ENCODE measurements at places on chromosomes 5 and 9.

DNA sequence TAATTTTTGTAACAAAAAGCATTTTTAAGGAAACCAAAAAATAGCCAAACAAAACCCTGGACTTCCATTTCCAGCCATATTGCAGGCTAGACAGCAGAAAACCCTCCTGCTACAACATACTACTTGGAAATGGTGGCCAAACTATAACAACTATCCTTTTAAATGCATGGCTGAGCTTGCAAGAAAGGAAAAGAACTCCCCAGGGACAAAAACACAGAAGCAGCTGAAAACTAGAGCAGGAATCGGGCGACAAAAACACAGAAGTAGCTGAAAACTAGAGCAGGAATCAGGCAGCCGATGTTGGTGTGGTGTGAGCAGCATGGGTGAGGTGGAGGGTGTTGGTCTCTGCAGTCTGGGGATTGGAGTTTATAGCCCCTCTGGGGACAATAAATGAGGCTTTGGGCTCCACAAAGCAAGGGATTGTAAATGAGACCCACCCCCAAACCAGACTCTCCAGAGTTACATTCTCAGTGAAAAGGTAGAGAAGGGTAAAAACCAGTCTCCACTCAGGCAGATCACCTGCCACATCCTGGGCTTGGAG lies 95.2 kb downstream of the C9orf50 start:
- DNase-seq: no peak

- DNase-seq: no peak
Observed at GRCh38 chr5:140222416-140222815, 47.4 kb downstream of the CYSTM1 start.

GRCh38 chr9:129140397-129141065 lies 29.3 kb downstream of the PTPA start:
- DNase-seq: no peak

- no peak for DNase-seq
Observed at GRCh38 chr9:106304401-106304920, 558.5 kb upstream of the ZNF462 start.

GRCh38 chr5:150625831-150626746 lies 14.4 kb upstream of the SYNPO start:
- DNase-seq: no peak

- no peak for DNase-seq
Observed at GRCh38 chr5:130488252-130488651, 584.0 kb downstream of the CHSY3 start.

DNA sequence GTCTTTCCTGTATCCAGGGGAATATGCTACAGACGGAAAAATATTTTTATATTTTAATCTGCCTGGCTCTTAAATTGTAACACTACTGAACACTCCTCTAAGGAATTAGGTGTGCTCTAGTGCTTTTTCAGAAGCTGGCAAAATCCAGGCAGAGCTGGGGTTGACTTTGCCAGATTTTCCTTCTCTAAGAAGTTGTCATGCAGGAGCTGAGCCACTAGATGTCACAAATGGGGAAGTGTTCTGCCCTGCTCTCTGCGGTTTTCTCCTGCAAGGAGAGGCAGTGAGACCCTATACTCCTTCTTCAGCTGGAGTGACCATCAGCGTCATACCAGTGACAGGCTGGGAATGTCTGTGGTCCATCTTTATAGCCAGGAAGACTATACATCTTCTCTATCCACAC lies 112.5 kb downstream of the HAPLN1 start:
- no peak for DNase-seq

DNA sequence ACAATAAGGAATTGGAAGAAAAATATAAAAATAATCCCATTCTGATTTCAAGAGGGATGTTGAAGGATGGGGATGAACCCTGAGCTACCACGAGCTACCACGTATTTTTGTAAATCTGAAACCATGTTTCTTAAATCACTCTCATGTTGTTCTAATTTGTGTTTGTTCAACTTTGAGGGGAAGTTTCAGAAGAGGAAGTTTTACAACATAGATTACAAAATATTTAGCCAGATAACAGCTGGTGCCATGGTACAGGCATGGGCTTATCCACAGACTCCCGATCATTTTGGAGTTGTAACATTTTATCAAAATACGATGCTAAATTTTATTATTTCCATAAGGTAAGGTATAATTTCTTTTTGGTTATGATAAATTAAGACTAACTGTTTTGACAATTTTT lies 15.2 kb downstream of the CCDC125 start:
- DNase-seq: no peak

GRCh38 chr5:124649491-124650146 lies 96.8 kb downstream of the ZNF608 start:
- DNase-seq: peak; percentile 52

- peak; percentile 74 for DNase-seq
Observed at GRCh38 chr9:104927912-104928740, at the start of gene ABCA1. Gene ABCA1, minus strand, starts transcription at chr9:104928155. Its CDS starts 24,476 bp downstream, at chr9:104903679.

DNA sequence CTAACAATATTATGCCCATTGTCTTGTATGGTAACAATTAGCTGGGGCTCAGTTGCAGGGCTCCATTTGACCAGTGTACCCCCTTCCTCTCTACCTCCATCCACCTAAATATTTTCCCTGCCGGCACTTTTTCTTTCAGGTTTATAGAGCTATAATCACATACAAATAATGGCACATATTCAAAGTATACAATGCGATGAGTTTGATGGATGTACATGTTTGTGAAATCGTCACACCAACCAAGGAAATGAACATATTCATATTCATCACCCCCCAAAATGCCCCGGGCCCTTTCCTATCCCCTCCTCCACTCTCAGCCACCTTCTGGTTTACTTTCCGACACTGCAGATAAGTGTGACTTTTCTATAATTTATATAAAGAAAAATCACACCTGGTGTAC lies 351.5 kb downstream of the GADD45G start:
- no peak for DNase-seq

DNA sequence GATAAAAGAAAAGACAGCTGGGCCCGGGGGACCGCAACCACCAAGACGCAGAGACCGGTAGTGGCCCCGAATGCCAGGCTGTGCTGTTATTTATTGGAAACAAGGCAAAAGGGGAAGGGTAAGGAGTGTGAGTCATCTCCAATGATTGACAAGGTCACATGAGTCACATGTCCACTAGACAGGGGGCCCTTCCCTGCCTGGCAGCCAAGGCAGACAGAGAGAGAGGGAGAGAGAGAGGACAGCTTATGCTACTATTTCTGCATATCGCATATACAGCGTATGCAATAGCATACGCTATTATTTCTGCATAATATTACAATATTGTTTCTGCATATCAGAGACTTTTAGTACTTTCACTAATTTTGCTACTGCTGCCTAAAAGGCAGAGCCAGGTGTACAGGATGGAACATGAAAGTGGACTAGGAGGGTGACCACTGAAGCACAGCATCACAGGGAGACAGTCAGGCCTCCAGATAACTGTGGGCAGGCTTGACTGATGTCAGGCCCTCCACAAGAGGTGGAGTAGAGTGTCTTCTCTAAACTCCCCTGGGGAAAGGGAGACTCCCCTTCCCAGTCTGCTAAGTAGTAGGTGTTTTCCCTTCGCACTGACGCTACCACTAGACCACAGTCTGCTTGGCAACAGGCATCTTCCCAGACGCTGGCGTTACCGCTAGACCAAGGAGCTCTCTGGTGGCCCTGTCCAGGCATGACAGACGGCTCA lies 50.3 kb downstream of the RFX3 start:
- no peak for DNase-seq

GRCh38 chr9:131310833-131311554 lies 21.5 kb downstream of the PLPP7 start:
- DNase-seq: peak; percentile 78

- DNase-seq: no peak
Observed at GRCh38 chr9:89993678-89994630, 389.1 kb downstream of the GADD45G start.

- DNase-seq: no peak
Observed at GRCh38 chr5:141399555-141400258, 2.0 kb downstream of the PCDHGB5 start.
